Naive B cell (primary cell): ENCODE measurements at places on chromosomes 4 and X. TPM values are rescaled to one million over a fixed set of nuclear protein-coding genes. Genes with fewer than 3 reads are reported as not detected.

DNA sequence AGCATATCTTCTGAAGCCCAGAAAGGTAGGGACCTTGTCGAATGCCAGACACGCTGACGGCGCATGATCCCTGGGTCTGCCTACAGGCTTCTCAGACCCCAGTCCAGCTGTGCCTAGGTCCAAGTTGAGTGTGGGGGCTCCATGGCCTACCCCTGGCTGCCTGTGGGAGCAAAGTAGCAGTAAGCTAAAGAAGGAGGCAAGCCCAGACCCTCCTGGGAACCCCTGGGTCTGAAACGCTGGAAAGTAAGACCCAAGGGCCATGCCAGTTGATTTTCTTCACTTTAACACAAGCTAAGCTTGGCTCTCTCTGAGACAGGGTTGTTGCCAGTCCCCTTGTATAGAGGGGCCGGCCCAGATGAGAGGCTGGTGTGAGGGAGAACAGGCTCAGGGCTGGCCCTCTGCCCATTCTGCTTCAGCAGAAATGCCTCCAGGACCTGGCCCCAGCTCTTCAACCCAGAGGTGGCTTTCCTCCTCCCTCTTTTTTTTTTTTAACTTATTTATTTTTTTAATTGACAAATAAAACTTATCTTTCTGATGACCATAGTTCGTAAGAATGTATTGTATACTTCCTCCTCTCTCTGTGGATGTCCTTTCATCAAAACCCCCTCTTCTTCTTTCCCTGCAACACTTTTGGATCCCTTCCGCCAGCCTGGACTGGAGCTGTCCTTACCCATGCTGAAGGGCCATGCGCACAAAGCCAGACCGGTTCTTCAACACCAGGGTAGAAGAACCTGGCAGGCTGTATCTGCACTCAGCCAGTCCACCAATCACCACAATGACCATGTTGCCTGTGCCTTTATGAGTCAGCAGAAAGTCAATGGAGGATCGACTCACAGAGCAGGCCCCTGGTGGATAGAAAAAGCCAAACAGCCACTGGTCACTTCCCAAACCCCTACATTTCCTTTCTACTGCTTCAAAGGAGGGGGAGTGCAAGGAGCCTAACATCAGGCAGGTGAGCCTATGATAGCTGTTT is 7.1 kb downstream of the AWAT2 start:
- DNase-seq = no peak
- no peaks in the 10 kb centered on the region for H3K4me1 ChIP-seq
- H3K36me3 ChIP-seq = no peaks in the 10 kb centered on the region

Gene UGT2B11
- polyA plus RNA-seq = not detected

Gene ACSL1
- polyA plus RNA-seq = 7.1 TPM

Gene FRG2
- not detected for polyA plus RNA-seq

Gene PAGE5
- not detected for polyA plus RNA-seq
